NCI-H1048 (cell line): ENCODE measurements at places on chromosomes 2 and 18.

DNA sequence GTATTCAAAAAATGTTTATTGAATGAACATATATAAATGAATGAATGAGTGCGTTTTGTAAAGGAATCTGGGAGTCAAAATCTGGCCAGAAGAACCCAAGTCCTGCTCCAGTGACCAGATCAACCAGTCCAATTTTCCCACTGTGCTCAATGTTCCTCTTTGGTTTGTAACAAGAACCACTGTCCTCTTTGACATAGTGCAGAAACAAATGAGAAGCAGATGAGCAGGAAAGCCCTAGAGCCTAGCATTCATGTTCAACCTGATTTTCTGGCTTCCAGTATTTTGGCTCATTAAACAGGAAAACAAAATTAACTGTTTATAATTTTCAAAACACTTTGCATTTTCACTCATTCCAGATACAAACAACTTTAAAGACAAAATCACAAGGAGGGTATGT, 23.2 kb downstream of the FAM124B start:
- no peak for DNase-seq

DNA sequence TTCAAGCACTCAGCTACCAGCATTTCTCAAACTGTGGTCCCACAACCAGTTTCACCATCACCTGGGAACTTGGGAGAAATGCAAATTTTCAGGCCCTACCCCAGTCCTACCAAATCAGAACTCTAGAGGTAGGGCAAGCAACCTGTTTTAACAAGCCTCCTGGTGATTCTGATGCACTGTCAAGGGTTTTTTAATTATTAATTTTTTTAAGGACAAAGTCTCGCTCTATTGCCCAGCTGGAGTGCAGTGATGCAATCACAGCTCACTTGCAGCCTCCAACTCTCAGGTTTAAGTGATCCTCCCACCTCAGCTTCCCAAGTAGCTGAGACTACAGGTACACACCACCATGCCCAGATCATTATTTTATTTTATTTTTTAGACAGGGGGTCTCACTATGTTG, 7.8 kb downstream of the ACMSD start:
- no peak for DNase-seq

DNA sequence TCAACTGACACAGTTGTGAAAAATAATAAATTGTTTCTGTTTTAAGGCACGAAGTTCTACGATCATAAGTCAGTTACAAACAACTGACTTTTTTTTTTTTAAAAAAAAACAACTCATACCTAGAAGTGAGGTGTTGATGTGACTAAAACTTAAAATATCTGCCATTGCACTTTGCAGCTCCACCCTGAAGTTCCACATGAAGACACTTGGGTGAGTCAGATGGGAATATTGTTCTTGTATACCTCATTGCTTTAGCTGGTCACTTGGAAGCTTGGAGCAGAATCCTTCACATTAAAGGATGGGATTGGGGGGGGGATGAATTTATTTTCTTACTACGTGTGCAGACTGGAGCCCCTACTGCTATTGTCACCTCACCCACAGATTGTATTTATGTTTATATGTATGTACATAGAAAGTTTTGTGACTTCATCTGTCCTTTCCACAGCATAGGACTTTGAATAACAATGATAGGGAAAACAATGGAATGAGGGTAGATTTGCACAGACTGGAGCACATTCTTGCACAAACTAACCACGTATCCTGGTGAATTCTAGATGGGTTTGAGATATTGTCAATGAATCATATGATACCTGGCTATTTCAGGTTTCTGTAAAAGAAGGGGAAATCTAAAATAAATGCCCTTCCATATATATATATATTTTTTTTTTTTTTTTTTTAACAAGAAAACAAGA, 57.9 kb upstream of the ARHGAP15 start:
- no peak for DNase-seq

- no peak for DNase-seq
Observed at GRCh38 chr2:201450954-201451291, 335 bp downstream of the TRAK2 start.

- DNase-seq: no peak
Observed at GRCh38 chr2:157486596-157487270, 42.8 kb upstream of the CYTIP start.

DNA sequence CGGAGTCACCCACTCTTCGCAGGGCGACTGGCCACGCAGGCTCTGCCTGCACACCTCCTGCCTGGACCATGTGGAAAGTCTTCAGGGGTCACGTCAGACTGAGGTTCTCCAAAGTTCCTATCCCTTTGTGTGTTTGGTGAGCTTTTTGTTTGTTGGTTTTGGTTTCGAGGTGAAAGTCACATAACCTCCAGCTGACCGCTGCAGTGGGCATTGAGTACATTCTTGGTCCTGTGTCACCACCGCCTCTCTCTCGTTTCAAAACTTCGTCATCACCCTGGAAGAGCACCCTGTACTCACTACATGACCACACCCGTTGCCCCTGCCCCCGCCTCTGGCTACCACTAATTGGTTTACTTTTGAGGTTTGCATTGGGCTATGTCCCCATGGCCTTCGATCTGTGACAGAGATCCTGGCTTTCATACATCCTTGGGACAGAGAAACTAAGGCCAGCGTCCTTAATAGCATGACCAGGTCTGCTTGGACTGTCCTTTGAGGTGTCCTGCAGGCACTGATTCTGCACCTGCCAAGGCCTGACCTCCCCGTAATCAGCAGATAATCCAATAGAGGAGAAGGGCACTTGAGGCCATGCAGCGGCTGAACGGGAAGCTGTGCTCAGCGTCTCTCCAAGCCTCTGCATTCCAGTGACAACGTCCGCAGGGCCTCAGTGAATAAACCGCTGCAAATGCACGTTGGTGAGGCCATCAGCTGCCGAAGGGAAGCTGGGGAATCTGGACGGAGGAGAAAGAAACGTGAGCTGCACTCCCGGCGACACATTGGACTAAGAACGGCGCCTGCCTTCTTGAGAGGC, 46.8 kb downstream of the SH3BP4 start:
- DNase-seq: no peak

DNA sequence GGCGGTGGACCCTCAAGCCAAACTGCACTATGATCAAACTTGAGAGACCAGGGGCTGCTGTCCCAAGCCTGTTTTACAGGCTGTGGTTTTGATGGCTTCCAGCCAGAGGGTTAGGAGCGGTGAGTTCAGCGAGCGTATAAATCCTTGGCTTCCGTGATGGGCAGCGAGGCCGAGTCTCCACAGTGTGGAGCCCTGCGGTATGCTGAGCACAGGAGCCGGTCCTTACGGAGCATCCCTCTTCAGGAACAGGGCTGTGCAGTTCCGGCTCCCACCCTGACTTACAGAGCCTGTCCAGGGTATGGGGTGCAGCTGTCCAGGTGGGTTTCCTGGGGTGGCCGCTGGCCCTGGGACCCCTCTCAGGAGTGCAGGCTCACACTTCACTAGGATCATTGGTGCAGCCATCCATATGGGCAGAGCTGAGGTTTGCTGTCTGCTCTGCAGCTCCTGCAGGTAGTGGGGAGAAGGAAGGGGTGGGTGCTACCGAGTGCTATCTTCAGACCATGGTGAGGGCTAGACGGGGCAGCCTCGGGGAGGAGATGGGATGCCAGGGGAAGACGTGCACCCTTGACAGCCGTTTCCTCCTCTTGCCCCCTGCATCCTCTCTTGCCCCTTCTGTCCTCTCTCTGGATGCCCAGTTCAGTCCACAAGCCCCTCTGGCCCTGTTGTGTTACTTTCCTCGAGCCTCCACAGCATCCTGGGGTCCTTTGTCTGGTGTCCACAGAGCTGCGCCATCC, 104.3 kb downstream of the FAM210A start:
- DNase-seq: no peak

- no peak for DNase-seq
Observed at GRCh38 chr2:232350804-232351685, 27.5 kb upstream of the ALPP start.

DNA sequence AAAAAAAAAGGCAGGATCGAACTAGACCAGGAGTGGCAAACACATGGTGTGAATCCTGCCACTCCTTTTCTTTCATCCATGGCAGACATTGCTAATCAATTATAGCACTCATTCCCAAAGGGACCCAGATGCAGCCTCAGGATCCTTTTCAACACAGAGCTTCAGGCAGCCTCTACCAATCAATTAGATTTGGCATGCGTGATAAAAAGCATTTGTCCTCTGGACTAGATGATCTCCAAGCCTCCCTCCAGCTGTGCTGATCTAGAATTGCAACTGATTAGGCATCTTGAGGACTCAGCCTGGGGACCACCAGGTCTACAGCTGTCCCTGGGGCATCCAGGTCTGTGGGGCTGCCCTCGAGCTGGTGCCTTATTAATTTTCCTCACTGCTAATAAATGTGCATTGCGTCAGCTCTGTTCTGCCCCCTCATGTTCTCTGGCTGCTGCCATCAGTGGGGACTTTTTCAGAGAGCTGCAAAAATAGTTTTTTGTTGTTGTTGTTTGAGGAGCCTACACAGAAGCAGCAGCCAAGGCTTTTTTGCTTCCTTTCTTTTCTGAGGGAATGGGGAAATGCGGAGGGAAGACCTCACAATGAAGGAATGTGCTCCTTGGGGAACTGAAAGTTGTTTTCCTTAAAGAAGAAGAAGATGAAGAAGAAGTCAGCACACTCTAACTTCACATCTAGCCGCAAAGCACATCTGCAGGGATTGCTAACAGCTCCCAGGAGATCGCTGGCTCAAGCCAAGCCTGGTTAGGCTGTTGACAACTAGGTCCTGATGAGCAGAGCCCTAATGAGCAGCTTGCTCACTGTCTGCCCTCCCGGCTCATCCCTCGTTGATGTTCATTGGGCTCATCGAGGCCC, 8.8 kb upstream of the ATOH8 start:
- no peak for DNase-seq

GRCh38 chr18:23259701-23260681, 124.7 kb downstream of the CABLES1 start:
- DNase-seq: no peak

GRCh38 chr18:31329787-31330438, 12.0 kb downstream of the DSG1 start:
- DNase-seq: no peak

- DNase-seq: no peak
Observed at GRCh38 chr2:19738707-19739106, 163.1 kb downstream of the TTC32 start.

GRCh38 chr2:101223814-101224231, 28.9 kb upstream of the CNOT11 start:
- DNase-seq: no peak

DNA sequence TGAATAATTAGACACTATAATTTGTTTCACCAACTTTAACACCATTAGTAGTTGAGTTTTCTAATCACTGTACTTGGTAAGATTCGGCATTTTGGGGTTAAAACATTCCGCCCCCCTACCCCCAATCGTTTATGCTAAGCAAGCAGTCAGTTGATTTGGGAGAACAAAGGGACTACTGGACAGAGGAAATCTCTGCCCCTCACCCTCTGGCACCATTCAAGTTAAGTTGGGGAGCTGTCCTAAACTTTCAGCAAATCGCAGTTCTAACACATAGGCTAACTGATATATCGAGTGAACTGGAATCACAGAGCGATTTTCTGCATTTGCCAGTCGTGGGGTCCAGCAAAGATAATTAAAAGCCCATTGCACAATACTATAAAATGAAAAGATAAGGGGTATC, 5.6 kb downstream of the KLF7 start:
- no peak for DNase-seq

GRCh38 chr2:108194409-108195132, 45.2 kb upstream of the SULT1C3 start:
- DNase-seq: no peak

- DNase-seq: no peak
Observed at GRCh38 chr2:98911376-98912154, 24.5 kb downstream of the CRACDL start.

DNA sequence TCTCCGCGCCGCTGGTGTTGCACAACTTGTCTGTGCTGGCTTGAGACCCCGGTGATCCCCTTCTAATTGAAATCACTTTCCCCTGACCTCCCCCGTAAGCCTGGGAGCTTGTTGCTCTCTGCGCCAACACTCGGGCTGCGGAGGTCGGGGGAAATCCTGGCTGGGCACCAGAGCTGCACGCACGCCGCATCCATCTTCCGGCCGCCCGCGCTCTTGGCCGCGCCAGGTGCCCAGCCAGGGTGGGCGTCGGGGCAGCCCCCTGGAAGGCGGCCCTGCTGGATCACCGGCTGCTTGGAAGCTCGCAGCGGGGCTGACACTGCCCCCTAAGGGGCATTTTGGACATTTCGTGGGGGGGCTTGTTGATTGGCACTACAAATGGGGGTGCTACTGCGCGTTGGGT, 280.3 kb upstream of the SKOR2 start:
- no peak for DNase-seq

DNA sequence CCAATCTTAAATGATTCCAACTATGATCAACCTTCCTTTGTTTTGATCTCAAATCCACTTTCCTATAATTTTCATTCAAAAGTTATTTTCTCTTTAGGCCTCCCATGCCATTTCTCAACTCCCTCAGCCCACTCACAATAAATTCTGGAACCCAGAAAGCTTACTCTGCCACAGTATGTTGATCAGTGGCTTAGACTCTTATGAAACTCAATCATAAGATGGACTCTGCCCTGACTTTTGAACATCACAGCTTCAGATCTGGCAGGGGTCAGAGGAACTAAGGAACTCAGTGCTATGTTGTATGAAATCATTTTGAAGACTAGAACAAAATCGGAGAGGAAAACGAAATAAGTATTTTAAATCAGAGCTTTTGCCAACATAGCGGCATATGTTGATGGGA, 59.8 kb upstream of the LGALSL start:
- no peak for DNase-seq

DNA sequence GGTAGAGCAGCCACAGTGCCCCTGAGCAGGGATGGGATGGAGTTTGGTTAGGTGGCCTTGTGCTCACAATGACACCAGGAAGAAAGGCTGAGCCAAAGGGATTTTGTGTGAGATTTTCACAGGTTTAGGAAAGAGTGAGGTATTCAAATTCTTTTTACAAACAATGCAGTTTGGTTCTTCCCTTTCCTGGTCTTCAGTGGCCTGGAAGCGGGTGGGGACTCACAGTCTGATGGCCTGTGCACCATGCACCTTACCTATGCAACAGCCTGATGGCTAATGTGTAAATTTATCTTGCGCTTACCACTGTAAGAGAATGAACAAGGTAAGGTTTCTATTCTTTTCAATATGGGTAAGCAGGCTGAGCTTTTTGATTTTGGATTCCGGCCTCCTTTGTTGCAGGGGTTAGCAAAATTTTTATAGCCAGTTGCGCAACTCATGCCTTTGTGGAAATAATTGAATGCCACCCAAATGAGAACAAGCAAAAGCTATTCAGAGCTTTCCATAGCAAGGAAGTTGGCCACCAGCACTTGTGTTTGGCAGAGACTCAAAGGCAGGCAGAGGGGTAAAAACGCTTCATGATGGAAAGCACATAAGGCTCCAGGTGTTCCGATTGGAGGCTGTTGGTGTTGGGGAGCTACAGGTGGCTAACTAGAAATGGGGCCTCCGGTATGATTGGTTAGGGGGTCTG, 23.8 kb upstream of the IL1R2 start:
- no peak for DNase-seq

- no peak for DNase-seq
Observed at GRCh38 chr2:235945608-235946140, 222.5 kb downstream of the GBX2 start.

GRCh38 chr2:174184915-174185314, 63.4 kb downstream of the OLA1 start:
- no peak for DNase-seq

- no peak for DNase-seq
Observed at GRCh38 chr2:831225-831536, 119.5 kb upstream of the SNTG2 start.
